ENCODE measurements at places on chromosomes 2 and 18.

- no peak for DNase-seq
Measured at GRCh38 chr2:160324161-160324800, 124.2 kb upstream of the ITGB6 start.

- peak; percentile 1 for DNase-seq
Measured at GRCh38 chr2:168210895-168211570, 36.4 kb downstream of the STK39 start.

DNA sequence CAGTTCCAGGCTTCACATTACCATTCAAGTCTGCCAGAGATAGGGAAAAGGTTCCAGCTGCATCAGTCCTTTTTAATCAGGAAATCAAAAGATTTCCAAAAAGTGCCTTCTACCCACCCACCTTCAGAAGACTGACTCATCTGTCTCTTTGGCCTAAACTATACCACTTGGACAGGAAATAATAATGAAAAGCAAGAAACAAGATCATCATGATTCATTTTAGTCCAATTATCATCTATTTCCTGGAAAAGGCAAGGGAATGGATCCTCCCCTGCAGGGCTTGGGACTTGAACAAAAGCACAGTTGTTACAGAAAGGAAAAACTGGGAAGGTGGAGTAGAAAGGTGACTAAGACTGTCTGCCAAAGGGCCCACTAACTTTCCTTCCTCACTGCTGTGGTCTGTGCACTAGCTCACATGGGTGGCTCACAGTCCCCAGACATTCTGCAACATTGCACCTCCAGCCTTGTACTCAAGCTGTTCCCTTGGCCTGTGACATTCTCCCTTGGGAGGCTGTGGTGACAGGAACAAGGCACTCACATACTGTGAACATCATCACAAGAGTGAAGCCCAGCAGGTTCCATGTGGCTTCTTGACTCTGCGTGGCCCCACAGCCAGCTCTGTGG is 75.3 kb downstream of the VSNL1 start:
- DNase-seq = no peak

GRCh38 chr2:110827511-110827910 is 95.1 kb downstream of the ACOXL start:
- DNase-seq = no peak

GRCh38 chr2:7604456-7604855 is 687.2 kb downstream of the RNF144A start:
- DNase-seq = no peak

- DNase-seq = no peak
Measured at GRCh38 chr18:13070460-13070859, 79.3 kb downstream of the CEP192 start.

DNA sequence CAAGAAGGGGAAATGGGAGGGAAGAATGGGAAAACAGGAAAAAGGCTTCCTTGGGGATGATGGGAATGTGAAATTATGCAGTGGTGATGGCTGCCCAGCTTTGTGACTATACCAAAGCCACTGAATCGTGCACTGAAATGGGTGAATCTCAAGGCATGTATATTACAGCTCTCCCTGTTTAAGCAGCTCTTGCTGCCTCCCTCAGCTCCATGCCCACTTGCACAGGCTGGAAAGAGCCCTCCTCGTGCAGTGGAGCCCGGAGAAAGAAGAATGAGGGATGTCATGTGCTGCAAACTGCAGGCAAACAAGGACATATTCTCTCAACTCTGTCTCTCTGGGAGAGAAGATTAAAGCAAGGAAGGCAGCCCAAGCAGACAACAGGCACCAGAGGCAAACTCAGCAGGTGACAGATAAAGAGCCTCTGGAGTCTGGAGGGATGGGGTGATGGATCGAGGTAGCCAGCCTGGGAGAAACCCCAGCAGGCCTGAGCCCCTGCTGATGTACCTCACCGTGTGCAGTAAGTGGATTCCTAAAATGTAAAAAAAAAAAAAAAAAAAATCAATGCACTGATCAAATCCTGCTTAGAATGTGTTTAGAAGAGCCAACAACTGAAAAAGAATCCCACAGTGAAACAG is 62.4 kb upstream of the SLC66A3 start:
- no peak for DNase-seq

GRCh38 chr2:81876624-81877023 is 1572.1 kb upstream of the LRRTM1 start:
- no peak for DNase-seq

DNA sequence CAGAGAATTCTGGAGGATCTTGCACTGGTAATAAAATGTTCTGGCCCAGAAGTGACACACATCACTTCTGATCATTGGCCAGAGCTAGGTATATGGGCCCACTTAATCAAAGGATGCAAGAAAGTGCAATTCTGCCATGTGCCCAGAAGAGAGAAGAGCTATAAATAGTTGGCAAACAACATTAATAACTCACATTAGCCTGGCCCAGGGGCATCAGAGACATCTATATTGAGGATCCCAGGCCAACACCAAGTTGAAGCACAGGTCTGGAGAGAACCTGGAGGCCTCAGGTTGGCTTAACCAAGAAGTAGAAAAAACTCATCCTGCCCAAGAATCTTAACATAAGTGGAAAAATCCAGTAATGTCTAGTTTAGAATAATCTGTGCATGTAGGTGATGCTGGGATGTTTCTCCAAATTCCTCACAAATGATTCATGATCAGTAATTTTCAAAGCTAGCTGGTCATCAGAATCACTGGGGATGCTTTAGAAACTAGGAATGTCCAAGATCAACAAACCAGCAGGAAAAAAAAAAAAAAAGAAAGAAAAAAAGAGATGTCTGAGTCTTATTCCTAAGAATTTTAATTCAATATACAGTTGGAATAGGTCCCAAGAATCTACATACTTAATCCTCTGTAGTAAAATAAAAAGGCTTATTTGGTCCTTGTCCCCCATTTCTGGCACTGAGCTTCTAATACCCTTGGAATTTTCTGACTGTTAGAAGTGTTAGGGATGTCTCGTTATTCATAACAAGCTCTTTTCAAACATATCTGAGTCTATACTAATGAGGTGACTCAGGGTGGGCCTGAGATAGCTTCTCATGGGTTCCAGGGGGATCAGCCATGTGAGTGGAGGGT is 35.0 kb upstream of the EVA1A start:
- no peak for DNase-seq

DNA sequence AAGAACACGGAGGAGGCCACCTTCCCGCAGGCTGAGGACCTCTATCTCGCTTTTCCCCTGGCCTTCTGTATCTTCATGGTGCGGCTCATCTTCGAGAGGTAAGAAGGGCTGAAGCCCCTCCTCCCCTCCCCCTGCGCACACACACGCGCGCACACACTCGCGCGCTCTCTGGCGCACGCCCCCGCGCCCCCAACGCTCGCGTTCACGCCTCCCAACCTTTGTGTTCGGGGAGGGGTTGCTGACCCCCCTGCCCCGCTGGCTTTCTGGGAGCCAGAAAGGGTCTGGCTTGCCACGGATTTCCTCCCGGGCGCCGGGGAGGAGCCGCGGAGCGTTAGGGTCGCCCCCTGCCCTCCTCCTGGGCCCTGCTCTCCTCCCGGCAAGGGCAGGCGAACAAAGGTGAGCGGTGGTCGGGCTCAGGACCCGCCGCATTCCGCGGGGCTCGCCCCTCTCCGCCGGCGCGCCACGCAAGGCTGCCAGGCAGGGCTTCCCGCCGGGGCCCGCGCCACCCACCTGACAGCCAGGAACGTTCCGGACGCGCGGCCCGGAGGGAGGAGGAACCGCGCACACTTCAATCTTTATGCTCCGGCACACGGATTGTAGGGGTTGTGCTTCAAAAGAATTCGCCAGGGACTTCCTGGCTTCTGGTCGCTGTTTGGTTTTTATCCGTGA is 583 bp downstream of the CERS6 start:
- no peak for DNase-seq

Data from SHP77 treated with DMSO at 0.1 percent for 48 hours (cell line).